IMR-90 (cell line): ENCODE measurements at places on chromosomes 12 and 14.
A peak's percentile ranks its signal among the peaks of the same experiment; 100 is the strongest.

DNA sequence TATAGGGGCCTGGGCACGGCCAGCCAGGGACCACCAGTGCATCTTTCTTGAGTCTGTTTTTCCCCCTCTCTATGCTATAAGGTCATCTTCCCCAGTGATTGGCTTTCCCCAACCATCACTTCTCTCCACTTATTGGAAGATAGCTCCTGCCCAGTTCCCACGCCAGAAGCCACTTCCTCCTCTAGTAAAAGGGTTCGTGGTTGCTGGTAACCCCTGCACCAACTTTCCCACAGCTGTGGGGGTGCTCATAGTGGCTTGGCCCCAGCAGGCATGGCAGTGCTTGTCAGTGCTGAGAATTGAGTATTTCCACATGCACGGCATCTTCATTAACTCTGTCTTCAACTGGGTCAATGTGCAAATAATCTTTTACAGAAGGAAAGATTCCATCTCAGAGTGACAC is 215.4 kb downstream of the FOXN3 start:
- H3K27me3 ChIP-seq = no peaks in the 10 kb centered on the region
- no peak overlapping the region for H3K27ac ChIP-seq
- no peak for DNase-seq
- no peak overlapping the region for H3K4me3 ChIP-seq
- peaks cover 6% of the 10 kb centered on the region for H3K36me3 ChIP-seq
- 0 out of 2 replicates have a peak, but pooled peaks cover 2% of the 10 kb centered on the region for H3K4me1 ChIP-seq

- peaks cover 5% of the 10 kb centered on the region for H3K4me1 ChIP-seq
- H3K36me3 ChIP-seq = no peaks in the 10 kb centered on the region
- H3K27ac ChIP-seq = no peak overlapping the region
- H3K4me3 ChIP-seq = no peak overlapping the region
- DNase-seq = no peak
- no peaks in the 10 kb centered on the region for H3K27me3 ChIP-seq
These were observed 146.0 kb upstream of the PLEKHG7 start for GRCh38 chr12:92556637-92557421.

DNA sequence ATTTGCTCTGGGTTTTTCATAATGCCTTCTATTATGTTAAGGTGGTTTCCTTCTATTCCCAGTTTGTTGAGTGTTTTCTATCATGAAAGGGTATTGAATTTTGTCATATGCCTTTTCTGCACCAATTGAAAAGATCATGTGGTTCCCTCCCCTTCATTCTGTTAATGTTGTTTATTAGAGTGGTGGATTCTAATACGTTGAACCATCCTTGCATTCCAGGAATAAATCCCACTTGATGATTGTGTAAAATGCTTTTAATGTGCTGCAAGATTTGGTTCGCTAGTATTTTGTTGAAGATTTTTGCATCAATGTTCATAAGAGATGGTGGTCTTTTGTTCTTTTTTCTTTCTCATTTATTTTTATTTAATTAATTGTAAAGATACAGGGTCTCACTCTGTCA is 55.2 kb downstream of the ATP23 start:
- no peaks in the 10 kb centered on the region for H3K27me3 ChIP-seq
- H3K36me3 ChIP-seq = no peaks in the 10 kb centered on the region
- no peak for DNase-seq
- no peaks in the 10 kb centered on the region for H3K4me1 ChIP-seq
- no peak overlapping the region for H3K4me3 ChIP-seq

DNA sequence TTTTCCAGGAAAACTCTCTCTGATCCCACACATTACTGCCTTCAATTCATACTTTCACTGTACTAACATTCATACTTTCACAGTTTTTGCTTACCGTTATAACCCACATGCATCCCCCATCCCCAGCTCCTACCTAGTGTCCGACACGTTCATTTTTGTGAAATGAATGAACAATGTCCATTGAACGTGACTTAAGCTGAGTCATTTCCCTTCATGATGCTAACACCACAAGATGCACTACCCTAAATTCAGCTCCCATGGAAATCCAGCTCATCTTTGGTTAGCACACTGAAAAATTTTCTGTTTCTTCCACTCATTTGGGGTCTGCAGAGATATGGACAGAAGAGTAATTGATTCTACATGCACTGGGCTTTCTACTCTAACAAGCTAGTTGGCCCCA is 84.7 kb downstream of the GALNT4 start:
- H3K4me1 ChIP-seq = peaks cover 6% of the 10 kb centered on the region; the same call in 1 of the 2 replicates
- no peaks in the 10 kb centered on the region for H3K27me3 ChIP-seq
- H3K4me3 ChIP-seq = no peak overlapping the region
- no peaks in the 10 kb centered on the region for H3K36me3 ChIP-seq
- no peak overlapping the region for H3K27ac ChIP-seq
- peak; percentile 86 for DNase-seq

GRCh38 chr14:62952226-62952625 is 93.0 kb downstream of the KCNH5 start:
- DNase-seq = no peak
- no peaks in the 10 kb centered on the region for H3K36me3 ChIP-seq
- H3K4me3 ChIP-seq = no peak overlapping the region
- H3K4me1 ChIP-seq = peaks cover 2% of the 10 kb centered on the region; the same call in 1 of the 2 replicates
- no peak overlapping the region for H3K27ac ChIP-seq
- no peaks in the 10 kb centered on the region for H3K27me3 ChIP-seq

DNA sequence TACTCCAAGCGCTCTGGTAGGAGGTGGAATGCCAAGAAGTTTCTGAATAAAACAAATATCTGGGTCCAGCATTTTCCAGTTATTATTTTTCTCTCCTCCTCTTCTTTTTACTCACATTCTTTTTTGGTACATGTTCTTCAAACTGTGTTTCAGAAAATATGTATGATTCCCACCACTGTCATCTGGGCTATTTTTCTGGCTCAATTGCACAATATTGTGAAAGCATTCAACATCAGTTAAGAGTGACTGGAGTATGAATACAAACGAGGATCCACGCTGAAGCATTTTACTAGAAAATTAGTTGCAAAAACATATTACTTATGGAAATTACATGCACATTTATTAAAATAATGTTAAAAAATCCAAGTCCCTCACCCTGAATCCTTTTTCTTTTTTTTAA is 61.5 kb downstream of the KCNMB4 start:
- no peak overlapping the region for H3K27ac ChIP-seq
- H3K27me3 ChIP-seq = no peaks in the 10 kb centered on the region
- no peaks in the 10 kb centered on the region for H3K36me3 ChIP-seq
- H3K4me3 ChIP-seq = no peak overlapping the region
- DNase-seq = no peak

- DNase-seq = no peak
- no peak overlapping the region for H3K4me3 ChIP-seq
- H3K4me1 ChIP-seq = peaks cover 11% of the 10 kb centered on the region; the same call in 1 of the 2 replicates
- H3K36me3 ChIP-seq = no peaks in the 10 kb centered on the region
These were observed 72.0 kb downstream of the FOS start for GRCh38 chr14:75350505-75351060.

DNA sequence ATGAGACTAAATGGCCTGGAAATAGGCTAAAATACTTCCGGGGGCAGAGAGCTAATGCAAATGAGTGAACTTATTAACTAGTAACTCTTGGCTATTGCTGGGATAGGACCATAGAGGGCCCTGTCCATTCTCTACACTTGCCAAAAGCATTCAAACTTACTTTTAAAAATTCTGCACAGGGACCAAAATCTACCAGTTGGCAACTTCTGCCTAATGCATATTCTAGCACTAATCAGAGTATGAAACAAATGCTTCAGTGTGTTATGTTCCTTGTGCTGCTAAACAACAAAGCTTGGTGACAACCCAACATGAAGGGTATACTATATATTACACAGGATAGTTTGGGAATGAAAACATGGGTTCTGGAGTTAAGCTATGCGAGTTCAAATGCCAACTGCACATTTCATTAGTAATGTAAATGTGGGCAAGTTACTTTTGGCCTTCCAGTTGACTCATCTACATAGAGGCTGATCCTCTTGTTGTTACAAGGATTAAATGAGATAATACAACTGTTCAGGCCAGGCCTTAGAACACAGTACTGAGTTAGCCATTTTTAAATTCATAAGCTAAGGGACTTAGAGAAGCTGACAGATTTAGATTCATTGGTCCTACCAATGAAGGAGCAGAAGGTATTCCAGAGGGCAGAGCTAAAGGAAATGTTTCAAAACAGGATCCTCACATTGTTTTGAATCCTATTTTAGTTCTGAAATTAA is 32.4 kb downstream of the HIGD1C start:
- peaks cover 11% of the 10 kb centered on the region for H3K36me3 ChIP-seq
- no peak overlapping the region for H3K4me3 ChIP-seq
- H3K27me3 ChIP-seq = no peaks in the 10 kb centered on the region

DNA sequence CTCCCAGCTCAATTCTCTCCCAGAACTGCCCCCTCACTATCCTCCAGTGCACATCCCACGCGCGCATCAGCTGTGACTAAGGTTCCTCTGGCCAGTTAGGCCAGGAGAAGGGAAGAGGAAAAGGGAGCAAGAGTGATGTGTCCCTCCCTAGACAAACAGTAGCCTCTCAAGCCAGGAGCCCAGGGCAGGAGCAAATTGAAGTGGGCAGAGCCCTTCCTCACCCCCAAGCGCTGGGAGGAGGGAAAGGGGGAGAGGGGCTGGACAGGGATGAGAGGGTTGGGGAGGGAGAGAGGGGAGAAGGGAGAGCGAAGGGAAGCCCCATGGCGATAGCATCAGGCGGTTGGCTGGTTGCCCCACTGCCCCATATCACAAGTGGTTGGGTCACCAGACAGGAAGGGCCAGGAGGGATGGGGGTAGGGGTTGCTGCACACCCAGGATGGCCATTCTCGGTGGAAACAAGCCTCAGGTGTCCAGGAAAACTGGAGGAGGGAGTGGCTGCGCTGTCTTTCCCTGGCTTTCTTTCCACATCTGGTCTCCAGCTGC is 1.1 kb downstream of the CD63 start:
- peak overlapping the region; percentile 98 for H3K27ac ChIP-seq
- H3K27me3 ChIP-seq = no peaks in the 10 kb centered on the region
- H3K36me3 ChIP-seq = peaks cover 44% of the 10 kb centered on the region
- peak; percentile 61 for DNase-seq

- DNase-seq = peak; percentile 30
- no peaks in the 10 kb centered on the region for H3K36me3 ChIP-seq
- no peaks in the 10 kb centered on the region for H3K4me1 ChIP-seq
- no peak overlapping the region for H3K27ac ChIP-seq
These were observed 41.1 kb downstream of the PRB3 start for GRCh38 chr12:11228296-11228879.

DNA sequence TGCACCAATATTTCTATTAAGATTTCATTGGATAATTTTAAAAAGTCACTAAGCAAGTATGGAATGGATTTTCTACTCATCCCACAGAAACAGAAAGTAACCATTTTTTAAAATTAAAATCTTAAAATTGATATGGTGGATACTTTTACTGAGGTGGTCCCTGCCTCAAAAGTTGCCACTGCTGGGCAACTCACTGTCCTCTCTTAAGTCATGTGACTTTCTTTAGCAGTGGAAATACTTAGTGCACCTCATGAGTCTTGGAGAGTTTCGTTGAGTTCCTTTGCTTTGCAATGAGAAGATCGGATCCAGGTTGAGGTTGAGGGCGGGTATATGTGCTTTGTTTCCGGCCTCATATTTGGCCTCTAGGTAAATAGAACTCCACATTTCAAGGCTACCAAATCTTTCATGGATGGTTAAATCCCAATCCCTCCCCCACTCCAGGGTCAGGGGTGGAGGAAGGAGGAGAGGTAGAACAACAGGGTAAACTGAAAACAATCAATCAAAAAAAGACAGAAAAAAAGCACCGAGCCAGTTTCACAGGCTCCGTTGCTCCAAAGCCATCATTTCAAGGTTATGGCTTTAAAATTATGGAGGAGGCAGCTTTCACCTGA is 39.5 kb upstream of the DUSP6 start:
- H3K36me3 ChIP-seq = no peaks in the 10 kb centered on the region
- H3K4me1 ChIP-seq = peaks cover 9% of the 10 kb centered on the region
- no peak for DNase-seq
- no peaks in the 10 kb centered on the region for H3K27me3 ChIP-seq
- no peak overlapping the region for H3K27ac ChIP-seq

GRCh38 chr12:47811072-47811396 is 8.7 kb downstream of the HDAC7 start:
- no peak overlapping the region for H3K4me3 ChIP-seq
- peaks cover 65% of the 10 kb centered on the region for H3K4me1 ChIP-seq
- no peak for DNase-seq

- H3K4me3 ChIP-seq = no peak overlapping the region
- peaks cover 12% of the 10 kb centered on the region for H3K36me3 ChIP-seq
- H3K4me1 ChIP-seq = 0 out of 2 replicates have a peak, but pooled peaks cover 3% of the 10 kb centered on the region
- H3K27ac ChIP-seq = no peak overlapping the region
- DNase-seq = no peak
These were observed 1.4 kb upstream of the OS9 start for GRCh38 chr12:57692500-57692899.

GRCh38 chr12:54759751-54760150 is 94.6 kb upstream of the MUCL1 start:
- H3K4me3 ChIP-seq = no peak overlapping the region
- no peaks in the 10 kb centered on the region for H3K36me3 ChIP-seq
- DNase-seq = peak; percentile 6
- no peaks in the 10 kb centered on the region for H3K27me3 ChIP-seq

GRCh38 chr12:82835217-82835616 is 148.5 kb downstream of the TMTC2 start:
- no peaks in the 10 kb centered on the region for H3K4me1 ChIP-seq
- H3K27me3 ChIP-seq = no peaks in the 10 kb centered on the region
- peak; percentile 29 for DNase-seq
- H3K36me3 ChIP-seq = no peaks in the 10 kb centered on the region

- DNase-seq = peak; percentile 35
- H3K27me3 ChIP-seq = peaks cover 24% of the 10 kb centered on the region
- H3K36me3 ChIP-seq = no peaks in the 10 kb centered on the region
- peaks cover 4% of the 10 kb centered on the region; the same call in 1 of the 2 replicates for H3K4me1 ChIP-seq
- H3K4me3 ChIP-seq = no peak overlapping the region
- no peak overlapping the region for H3K27ac ChIP-seq
These were observed 3.6 kb downstream of the ITGA7 start for GRCh38 chr12:55703901-55704761.

GRCh38 chr12:127438512-127439244 is 828.3 kb upstream of the TMEM132C start:
- no peaks in the 10 kb centered on the region for H3K36me3 ChIP-seq
- H3K4me3 ChIP-seq = no peak overlapping the region
- no peaks in the 10 kb centered on the region; the same call in 1 of the 2 replicates for H3K27me3 ChIP-seq

DNA sequence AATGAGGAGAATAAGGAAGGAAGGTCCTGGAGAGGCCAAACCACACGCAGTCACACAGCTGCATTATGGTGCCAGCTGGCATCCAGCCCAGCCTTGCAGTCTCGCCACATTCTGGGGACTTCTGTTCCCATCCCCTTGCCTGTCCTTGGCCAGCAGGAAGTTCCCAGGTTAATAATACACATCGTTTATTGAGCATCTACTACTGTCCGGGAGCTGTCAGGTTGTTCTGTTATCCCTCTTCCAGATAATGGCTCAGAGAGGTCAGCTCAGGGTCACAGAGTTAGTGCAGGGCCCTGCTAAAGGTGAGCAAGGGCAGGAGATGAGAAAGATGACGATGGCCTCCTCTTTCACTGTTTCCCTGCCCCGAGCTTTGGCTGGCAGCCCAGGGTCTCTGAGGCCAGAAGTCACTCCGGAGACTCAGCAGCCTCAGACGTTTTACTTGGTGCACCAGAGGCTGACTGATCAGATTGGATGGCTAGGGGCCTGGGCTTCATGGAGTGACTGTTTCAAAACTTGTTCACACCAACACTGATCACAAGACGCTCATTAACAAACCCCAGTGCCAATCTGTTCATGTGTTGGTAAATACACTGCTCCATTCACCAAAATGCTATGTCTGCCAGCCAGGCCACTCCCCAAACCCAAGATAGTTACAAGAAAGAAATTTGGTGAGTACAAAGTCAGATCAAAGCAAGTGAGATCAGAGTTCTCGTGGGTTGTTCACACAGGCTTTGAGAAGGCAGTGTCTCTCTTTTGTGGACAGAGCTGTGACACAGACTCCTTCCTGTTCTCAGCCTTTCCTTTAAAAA is 79.2 kb downstream of the B4GALNT3 start:
- peaks cover 45% of the 10 kb centered on the region for H3K27me3 ChIP-seq
- H3K27ac ChIP-seq = no peak overlapping the region
- no peaks in the 10 kb centered on the region for H3K36me3 ChIP-seq
- peak; percentile 42 for DNase-seq
- H3K4me3 ChIP-seq = no peak overlapping the region
